Stimulated activated CD4-positive, alpha-beta T cell treated with anti-CD3 and anti-CD28 coated beads, Interleukin-4, amount 100 ng/mL, for 4 hours (primary cell): ENCODE measurements at places on chromosomes 1 and 21.

- DNase-seq: no peak
Measured at GRCh38 chr1:31154000-31154631, 85.6 kb downstream of the NKAIN1 start.

DNA sequence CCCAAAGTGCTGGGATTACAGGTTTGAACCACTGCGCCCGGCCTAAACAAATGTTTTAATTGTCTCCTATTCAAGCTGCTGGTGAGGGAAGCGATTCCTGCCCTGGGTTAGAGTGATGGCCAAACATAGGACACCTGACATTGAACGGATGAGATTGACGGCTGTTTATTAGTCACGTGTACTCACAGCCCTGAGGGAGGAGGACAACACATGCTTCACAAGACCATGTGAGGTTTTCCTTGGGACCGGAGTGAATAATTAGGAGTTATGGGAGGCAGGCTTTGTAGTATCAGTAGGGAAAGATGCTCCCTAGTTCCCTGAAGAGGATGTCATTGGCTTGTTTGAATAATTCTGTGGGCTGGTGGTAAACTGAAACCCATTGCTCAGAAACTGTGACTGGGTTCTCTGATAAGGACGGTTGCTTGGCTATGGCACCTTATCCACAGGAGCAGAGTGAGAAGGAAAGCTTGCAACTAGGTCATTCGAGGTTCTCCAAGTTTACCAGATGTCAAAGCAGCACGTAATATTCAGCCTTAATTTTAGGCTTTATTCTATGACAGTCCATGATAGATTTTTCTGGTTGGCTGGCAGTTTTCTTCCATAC, 245.8 kb downstream of the PLA2G4A start:
- DNase-seq: no peak

GRCh38 chr1:161054805-161055204, 9.0 kb upstream of the USF1 start:
- DNase-seq: no peak

GRCh38 chr1:58773406-58773840, 10.4 kb downstream of the JUN start:
- no peak for DNase-seq

DNA sequence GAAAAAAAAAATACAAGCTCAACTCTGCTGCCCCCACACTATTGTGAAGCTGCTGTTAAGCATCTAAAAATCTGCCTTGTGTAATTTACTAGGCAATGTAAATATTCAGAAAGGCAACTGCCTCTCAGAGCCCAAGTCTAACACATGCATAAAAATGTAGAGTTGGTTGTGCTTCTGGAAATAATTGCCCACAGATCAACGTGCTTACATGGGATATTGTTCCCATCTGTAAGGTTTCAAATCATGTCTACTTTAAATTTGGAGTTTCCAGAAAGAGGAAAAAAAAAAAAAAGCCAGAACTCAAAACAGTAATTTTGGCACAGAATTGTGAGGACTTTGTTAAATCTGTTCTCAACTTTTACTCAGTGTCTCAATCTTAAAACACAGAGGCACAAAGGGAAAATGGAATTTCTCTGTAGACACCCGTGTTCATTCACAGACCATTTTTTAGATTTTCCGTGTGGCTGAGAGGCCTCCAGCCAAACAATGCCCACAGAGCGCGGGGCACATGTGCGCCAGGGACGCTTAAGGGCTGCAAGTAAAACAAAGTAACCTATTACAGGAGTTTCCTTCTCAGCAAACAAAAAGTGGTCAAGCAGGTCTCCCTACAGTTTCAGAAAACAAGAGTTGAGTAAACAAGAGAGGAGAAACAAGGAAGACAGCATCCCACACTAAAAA, 115.5 kb downstream of the RERE start:
- DNase-seq: no peak

DNA sequence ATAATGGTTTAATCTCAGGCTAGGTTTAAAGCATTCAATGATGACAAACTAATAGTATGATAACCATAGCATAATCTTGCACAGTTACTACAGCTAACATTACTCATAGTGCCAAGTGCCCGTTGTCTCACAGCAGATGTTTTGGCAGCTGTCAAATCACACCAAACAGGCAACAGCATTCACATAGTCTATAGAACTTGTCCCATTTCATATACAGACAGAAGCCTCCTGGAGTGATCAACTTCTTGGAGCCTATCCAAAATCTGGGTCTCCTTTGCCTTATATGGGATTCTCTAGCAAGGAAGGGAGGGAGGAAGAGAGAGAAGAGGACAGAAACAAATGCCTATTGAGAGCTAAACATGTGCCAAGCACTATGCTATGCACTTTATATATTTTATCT, 250.6 kb upstream of the ZP4 start:
- no peak for DNase-seq

DNA sequence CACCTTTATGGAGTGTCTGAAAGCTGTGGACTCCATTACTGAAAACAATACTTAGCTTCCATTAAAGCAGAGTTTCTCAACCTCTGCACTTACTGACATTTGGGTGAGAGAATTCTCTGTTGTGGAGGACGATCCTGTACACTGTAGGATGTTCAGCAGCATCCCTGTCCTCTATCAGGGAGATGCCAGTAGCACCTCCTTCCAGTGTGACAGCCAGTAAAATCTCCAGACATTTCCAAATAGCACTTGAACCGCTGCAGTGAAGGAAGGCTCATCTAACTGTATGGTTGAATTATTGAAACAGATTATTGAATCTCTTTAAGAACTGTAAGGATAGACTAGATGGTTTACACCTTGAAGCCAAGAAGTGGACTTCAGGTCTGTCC, 3.1 kb downstream of the PRDM2 start:
- DNase-seq: no peak

- no peak for DNase-seq
Measured at GRCh38 chr1:227541796-227542152, 21.6 kb upstream of the ZNF678 start.

- no peak for DNase-seq
Measured at GRCh38 chr1:23198373-23198772, 18.9 kb downstream of the HTR1D start.

DNA sequence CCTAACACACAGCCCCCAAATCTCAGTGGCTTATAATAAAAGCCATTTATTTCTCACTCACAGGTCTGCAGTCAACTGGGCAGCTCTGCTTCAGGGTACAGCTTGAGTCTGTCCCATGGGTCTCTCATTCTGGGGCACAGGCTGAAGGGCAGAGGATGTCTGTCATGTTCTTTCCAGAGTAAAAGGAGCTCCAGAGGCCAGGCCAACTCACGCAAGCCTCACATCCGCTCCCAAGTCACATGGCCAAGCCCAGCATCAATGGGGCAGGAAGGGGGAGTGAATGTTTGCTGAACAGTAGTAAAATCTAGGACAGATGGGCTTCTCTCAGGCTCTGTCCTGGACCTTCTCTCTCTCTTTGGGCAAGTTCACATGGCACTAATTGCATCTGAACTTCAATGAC, 7.1 kb upstream of the SSBP3 start:
- no peak for DNase-seq

DNA sequence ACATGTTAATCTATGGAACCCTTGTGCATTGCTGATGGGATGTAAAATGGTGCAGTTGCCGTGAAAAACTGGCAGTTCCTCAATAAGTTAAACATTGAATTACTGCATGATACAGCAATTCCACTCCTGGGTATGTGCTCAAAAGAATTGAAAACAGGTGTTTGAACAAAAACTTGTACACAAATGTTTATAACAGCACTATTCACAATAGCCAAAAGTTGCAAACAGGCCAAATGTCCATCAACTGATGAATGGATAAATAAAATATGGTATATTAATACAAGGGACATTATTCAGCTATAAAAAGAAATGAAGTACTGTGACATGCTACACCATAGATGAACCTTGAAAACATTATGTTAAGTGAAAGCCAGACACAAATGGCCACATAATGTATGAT, 17.7 kb upstream of the SRSF10 start:
- no peak for DNase-seq

GRCh38 chr21:32411350-32412161, 950 bp upstream of the EVA1C start:
- DNase-seq: peak; percentile 56

- DNase-seq: no peak
Measured at GRCh38 chr1:244350027-244350426, 101.7 kb downstream of the ADSS2 start.
